ENCODE measurements at places on chromosomes 13 and 19.
A peak's percentile ranks its signal among the peaks of the same experiment; 100 is the strongest.

- DNase-seq = no peak
These were observed 19.7 kb upstream of the JUND start for GRCh38 chr19:18300930-18301717.

- no peak for DNase-seq
These were observed 29.0 kb downstream of the CCDC8 start for GRCh38 chr19:46384396-46384795.

- no peak for DNase-seq
These were observed 676 bp downstream of the BRCA2 start for GRCh38 chr13:32316028-32316339.

DNA sequence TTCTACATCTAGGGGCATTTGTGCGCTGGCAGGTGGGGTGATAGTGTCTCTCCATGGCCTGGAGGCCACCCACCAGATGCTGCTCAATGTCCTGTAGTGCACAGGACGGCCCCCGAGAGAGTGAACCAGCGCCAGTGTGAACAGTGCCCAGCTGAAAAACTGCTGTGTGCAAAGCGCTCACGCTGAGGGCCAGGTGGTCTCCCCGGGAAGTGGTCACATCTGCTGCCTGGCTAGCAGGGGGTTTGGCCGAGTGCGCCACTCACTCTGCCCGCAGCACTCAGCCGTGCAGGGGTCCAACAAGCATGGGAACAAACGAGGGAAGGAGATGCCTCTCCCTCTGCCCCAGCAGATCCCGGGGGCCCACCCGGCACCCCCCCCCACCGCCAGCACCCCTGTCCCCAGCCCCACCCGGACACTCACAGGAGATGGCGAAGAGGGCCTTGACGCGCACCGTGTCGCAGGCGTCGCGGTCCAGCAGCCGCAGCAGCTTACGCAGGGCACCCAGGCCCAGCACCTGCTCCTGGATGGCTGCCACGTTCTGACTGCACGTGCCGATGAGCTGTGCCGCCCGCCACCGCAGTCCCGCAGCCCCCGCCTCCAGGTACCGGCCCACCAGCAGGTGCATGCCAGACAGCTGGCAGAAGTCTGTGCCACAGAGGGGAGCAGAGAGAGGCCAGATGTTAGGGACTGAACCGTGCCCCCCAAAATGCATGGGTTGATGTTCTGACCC is 5.8 kb downstream of the HSPBP1 start:
- no peak for DNase-seq

DNA sequence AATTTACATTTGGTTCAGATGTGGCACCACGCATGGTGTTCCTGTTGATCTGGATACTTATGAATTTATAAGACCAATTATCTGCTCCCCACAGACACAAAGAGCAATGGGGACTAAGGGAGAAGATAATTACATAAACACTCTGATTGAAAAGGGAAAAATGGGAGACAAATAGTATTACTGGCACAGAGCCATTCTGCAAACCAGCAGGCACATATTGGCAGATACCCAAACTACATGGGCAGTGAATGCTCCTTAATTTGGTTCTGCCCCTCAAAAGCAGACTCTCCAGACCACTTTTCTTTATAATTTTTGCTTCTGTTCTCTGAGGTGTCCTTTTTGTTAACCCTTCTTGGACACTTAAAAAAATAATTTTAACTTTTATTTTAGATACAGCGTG is 1674.2 kb downstream of the PCDH9 start:
- no peak for DNase-seq

GRCh38 chr13:44352671-44353070 is 21.0 kb upstream of the SERP2 start:
- no peak for DNase-seq

DNA sequence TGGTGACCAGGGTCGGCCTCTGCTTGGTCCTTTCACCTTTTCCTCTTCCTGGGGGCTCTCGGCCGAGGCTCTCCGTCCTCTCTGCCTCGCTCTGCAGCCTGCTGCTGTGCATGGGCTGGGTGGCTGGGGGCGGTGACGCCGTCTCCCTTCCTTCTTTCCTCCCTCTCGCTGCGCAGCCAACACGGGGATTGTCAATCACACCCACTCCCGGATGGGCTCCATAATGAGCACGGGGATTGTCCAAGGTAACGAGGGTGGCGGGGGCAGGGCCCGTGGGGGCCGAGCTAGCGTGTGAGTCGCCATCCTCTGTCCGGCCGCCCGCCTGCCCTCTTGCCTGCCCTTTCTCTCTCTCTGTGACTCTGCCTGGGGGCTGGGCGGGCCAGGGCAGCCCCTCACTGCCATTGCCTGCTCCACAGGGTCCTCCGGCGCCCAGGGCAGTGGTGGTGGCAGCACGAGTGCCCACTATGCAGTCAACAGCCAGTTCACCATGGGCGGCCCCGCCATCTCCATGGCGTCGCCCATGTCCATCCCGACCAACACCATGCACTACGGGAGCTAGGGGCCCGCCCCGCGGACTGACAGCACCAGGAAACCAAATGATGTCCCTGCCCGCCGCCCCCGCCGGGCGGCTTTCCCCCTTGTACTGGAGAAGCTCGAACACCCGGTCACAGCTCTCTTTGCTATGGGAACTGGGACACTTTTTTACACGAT is 7.1 kb downstream of the YIPF2 start:
- no peak for DNase-seq

DNA sequence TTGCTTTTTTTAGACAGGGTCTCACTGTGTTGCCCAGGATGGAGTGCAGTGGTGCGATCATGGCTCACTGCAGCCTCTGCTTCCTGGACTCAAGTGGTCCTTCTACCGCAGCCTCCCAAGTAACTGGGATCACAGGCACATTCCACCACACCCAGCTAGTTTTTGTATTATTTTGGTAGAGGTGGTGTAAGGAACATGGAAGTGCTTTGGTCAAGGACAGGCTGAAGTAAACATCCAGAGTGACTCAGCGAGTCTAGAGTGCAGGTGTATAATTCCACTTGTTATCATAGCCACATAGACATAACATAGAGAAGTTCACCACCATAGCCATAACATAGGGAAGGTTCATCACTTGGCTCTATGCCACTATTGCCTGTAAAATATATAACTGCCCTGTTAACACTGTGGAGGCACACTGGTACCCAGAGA is 98.6 kb downstream of the RBM26 start:
- no peak for DNase-seq

DNA sequence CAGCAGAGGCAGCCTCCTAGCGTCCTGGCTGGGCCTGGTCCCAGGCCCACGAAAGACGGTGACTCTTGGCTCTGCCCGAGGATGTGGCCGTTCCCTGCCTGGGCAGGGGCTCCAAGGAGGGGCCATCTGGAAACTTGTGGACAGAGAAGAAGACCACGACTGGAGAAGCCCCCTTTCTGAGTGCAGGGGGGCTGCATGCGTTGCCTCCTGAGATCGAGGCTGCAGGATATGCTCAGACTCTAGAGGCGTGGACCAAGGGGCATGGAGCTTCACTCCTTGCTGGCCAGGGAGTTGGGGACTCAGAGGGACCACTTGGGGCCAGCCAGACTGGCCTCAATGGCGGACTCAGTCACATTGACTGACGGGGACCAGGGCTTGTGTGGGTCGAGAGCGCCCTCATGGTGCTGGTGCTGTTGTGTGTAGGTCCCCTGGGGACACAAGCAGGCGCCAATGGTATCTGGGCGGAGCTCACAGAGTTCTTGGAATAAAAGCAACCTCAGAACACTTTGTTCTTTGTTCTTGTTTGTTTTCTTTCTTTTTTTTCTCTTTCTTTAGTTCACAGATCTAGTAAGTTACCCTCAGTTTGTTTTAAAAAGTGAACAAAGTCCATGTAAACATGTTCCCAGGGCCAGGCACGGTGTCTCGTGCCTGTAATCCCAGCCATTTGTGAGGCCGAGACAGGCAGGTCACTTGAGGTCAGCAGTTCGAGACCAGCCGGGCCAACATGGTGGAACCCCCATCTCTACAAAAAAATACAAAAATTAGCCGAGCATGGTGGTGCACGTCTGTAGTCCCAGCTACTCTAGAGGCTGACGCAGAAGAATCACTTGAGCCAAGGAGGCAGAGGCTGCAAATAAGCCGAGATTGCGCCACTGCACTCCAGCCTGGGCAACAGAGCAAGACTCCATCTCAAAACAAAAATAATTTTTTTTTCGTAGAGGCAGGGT is 10.2 kb downstream of the ANGPTL4 start:
- DNase-seq = no peak

- DNase-seq = no peak
These were observed 38.4 kb upstream of the STARD13 start for GRCh38 chr13:33323801-33324510.

GRCh38 chr19:10450853-10451609 is 30.7 kb downstream of the PDE4A start:
- no peak for DNase-seq

GRCh38 chr13:26988059-26988769 is 183.4 kb downstream of the USP12 start:
- DNase-seq = no peak

- no peak for DNase-seq
These were observed 11.3 kb downstream of the CEACAM21 start for GRCh38 chr19:41587101-41587837.

DNA sequence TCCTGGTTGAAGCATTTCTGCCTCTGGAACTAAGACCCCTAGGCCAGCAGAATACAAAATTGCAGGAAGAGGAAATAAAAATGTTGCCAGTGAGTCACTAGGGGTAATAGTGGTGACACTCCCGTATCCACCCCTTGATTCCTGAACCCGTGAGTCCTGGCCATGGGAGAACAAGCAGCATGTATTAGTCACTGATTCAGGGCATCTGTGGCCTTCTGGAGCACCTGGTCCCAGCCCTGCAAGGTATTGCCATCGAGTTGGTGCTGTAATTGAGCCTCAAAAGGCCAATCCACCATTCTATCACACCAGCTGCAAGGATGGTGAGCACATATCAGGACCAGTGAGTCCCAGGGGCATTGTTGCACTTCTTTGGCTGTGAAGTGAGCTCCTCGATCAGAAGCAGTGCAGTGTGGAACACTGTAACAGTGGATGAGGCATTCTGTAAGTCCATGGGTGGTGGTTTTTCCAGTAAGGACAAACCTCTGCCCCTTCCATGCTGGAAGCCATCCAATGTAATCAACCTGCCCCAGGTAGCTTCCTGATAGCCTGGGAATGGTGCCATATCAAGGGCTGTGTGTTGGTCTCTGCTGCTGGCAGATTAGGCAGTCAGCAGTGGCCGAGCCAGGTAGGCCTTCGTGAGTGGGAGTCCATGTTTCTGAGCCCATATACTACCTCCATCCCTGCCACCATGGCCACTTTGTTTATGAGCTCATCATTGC is 39.6 kb downstream of the C1QTNF9 start:
- DNase-seq = no peak

GRCh38 chr19:29446361-29446760 is 79.4 kb upstream of the VSTM2B start:
- DNase-seq = no peak

DNA sequence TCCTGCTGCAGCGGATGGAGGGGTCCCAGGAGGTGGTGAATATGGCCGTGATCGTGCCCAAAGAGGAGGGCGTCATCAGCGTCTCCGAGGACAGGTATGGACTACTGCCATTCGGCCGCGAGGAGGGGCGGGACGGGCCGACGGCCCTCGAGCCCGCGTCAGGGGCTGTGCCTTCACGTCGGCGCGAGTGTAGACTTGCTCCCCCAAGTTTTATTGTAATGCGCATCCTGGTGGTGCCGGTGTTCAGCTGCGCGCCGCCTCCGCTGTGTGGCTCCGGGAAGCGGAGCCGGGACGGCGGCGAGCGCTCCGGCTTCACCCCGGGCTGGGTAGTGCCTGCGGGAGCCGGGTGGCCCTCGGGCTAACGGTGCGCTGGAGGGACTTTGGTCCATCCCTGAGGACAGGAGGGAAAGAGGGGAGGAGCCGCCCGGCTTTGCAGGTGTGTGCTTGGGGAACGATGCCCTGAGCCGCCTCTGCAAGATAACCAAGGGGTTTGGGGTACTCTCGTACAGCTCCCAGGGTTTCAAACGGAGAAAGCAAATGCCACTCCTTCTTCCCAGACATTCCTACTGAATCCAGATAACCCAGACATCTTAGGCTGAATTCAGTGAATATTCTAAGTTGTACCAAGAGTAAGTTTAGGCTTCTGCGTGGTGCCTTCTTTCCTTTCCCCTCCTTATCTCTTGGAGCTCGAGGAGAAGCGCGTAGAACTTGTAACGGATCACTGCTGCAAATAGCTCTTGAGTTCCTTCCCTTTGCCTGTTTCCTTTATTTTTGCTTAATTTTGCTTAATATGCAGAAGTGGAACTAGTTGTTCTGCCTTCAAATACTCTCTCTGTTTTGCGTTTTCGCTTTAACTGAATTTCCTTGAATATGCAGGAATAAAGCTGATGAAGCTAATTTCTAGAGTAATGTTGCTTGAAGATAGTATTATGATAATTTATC is 740 bp downstream of the WDFY2 start:
- peak; percentile 77 for DNase-seq

DNA sequence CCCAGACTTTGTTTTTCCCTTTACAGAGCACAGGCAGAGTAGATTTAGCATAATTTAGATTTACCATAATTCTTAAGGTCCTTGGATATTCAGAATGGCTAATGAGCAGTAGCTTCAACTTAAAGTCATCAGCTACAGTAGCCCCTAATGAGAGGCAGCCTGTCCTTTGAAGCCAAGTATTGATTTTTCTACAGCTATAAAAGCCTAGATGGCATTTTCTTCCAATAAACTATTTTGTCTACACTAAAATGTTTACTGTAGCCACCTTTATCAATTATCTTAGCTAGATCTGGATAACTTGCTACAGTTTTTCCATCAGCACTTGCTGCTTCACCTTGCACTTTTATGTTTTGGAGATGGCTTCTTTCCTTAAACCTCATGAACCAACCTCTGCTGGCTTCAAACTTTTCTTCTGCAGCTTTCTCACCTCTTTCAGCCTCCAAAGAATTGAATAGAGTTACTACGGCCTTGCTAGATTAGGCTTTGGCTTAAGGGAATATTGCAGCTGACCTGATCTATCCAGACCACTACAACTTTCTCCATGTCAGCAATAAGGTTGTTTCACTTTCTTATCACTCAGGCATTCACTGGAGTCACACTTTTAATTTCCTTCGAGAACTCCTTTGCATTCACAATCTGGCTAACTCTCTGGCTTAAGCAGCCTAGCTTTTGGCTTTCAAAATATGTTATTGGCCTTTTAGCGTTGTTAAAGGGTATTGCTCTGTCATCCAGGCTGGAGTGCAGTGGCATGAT is 26.6 kb downstream of the BRD4 start:
- DNase-seq = no peak

DNA sequence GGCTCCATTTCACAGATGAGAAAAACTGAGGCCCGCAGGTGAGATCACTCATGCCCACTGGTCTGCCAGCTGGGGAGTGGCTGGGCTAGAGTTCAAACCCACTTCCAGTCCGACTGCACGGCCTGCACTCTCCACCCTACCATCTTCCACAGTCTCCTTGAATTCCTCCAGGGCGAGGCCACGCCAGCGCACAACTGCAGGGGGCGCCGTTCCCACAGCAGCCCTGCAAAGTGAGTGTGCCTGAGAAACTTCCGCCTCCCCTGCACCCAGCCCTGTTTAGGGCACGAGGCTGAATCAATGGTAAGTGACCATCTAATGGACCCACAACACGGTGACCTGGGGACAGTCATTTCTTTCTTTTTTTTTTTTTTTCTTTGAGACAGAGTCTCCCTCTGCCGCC is 829 bp upstream of the ATCAY start:
- DNase-seq = no peak

GRCh38 chr19:8005534-8006256 is at the start of gene ELAVL1:
ELAVL1 (minus strand) TSS chr19:8005641; CDS start chr19:7991815, 13,826 bp downstream.
- peak; percentile 90 for DNase-seq

Measured in activated CD4-positive, alpha-beta memory T cell treated with anti-CD3 and anti-CD28 coated beads, Interleukin-2, amount 10 ng/mL, durations not matched to agents 7 days and 5 days (primary cell).